Activated CD4-positive, alpha-beta memory T cell treated with anti-CD3 and anti-CD28 coated beads for 36 hours (primary cell): ENCODE measurements at places on chromosomes 2 and 18. TPM values are rescaled to one million over a fixed set of nuclear protein-coding genes. Genes with fewer than 3 reads are reported as not detected.

DNA sequence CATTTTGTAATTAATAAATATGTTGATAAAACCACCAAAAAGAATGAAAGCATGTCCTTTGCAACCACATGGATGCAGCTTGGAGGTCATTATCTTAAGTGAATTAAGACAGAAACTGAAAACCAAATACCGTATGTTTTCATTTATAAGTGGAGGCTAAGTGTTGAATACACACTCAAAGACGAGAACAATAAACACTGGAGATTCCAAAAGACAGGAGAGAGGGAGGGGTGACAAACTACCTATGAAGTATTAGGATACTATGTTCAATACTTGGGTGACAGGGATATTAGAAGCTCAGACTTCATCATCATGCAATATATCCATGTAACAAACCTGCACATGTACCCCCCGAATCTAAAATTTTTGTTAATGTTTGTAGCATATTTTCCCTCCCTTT is 7.0 kb downstream of the ERLEC1 start:
- no peak overlapping the region for H3K4me3 ChIP-seq
- peaks cover 14% of the 10 kb centered on the region for H3K4me1 ChIP-seq
- H3K27ac ChIP-seq = no peak overlapping the region
- peaks cover 7% of the 10 kb centered on the region for H3K36me3 ChIP-seq
- no peak for DNase-seq
- H3K27me3 ChIP-seq = no peaks in the 10 kb centered on the region

DNA sequence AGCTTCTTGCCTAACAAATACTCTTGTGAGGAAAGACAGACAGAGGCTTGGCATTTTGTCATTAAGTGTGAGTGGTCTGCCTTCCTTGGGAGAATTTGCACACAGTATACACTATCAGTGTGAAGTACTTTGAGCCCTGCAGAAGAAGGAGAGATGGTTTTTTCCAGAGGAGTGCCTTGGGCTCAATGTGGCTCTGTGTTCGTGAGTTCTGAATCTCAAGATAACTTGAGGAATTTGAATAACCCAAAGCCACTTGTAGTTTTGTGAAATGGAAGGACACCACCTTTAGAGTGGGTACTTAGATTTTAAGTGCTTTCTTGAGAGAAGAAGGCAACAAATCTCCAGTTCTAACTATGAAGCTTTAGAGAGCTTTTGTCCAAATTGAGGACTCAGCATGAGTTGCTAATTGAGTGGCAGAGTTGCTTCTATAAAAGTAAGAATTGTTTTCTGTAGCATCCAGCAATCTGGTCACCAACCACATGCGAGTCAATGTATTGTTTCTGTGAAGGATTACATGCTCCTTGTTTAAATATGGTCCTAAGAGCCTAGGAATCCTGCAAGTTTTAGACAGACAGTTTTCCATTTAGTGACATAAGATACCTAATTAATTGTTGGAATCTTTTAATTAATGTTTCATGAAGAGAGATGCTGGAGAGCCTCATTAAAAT is 68.3 kb downstream of the BABAM2 start:
- H3K4me3 ChIP-seq = no peak overlapping the region
- H3K27ac ChIP-seq = peak overlapping the region; percentile 70
- no peak for DNase-seq
- H3K4me1 ChIP-seq = peaks cover 75% of the 10 kb centered on the region

DNA sequence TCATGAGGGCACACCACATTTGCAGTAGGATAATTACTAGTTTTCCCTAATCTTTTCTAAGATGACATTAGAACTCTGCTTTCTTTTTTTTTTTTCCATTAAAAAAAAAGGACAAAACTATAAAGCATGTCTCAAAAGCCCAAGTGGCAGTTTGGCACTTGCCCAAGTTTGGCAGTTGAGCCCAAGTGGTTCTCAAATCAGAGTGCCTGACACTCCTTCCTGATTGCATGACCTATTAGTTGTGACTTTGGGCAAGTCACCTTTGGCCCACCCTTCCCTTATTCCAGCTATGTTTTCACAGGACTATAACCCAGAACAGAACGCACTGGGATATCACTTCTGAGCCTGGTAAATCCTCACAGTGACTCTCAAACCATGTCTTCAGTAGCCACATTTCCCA is 273.0 kb downstream of the CCDC85A start:
- H3K27ac ChIP-seq = no peak overlapping the region
- DNase-seq = no peak
- H3K27me3 ChIP-seq = no peaks in the 10 kb centered on the region

GRCh38 chr18:36655074-36655473 is 173.7 kb downstream of the TPGS2 start:
- H3K27ac ChIP-seq = no peak overlapping the region
- DNase-seq = no peak
- H3K27me3 ChIP-seq = peaks cover 12% of the 10 kb centered on the region
- H3K4me1 ChIP-seq = no peaks in the 10 kb centered on the region
- no peaks in the 10 kb centered on the region for H3K36me3 ChIP-seq
- H3K4me3 ChIP-seq = no peak overlapping the region

DNA sequence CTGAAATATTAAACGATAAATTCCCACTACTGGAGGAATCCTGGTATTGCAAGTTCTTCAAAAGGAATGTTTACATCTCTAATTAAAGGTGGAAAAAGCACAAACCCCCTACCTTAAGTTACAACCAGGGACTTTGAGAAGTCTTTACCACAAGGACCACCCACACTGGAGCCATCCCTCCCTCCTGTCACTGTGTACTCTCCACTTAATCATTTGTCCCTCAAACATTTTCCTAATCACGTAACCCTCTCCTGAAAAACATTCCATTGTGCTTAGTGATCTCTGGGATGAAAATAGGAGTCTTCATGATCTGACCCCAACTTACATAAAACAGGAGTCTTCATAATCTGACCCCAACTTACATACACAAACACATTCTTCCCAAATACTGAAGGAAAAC is 85.7 kb downstream of the SUCLG1 start:
- DNase-seq = no peak
- peaks cover 15% of the 10 kb centered on the region for H3K27me3 ChIP-seq
- no peaks in the 10 kb centered on the region for H3K36me3 ChIP-seq
- no peak overlapping the region for H3K4me3 ChIP-seq
- no peak overlapping the region for H3K27ac ChIP-seq
- H3K4me1 ChIP-seq = no peaks in the 10 kb centered on the region

- H3K36me3 ChIP-seq = no peaks in the 10 kb centered on the region
- peaks cover 18% of the 10 kb centered on the region for H3K4me1 ChIP-seq
- H3K27ac ChIP-seq = no peak overlapping the region
- H3K27me3 ChIP-seq = peaks cover 23% of the 10 kb centered on the region
- no peak overlapping the region for H3K4me3 ChIP-seq
- no peak for DNase-seq
These were observed 21.6 kb upstream of the ITM2C start for GRCh38 chr2:230843132-230843531.

DNA sequence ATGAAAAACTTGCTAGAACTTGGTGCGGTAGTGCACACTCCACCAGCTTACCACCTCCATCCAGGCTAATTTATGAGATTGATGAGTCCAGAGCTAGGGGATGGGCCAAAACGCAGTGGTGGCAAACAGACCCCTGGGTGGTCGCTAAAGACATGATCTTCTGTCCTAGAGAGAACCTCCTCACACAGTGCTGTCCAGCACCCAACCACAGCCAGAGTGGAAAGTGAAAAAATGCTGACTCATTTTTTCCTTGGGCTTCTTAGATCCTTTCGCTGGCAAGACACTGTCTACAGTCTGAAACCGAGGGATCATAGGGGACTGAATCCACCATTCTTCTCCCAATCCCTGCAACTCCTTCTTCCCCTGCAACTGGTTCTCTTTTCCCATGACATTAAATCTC is 4.1 kb downstream of the ANTXR1 start:
- H3K4me3 ChIP-seq = no peak overlapping the region
- no peaks in the 10 kb centered on the region for H3K36me3 ChIP-seq
- peaks cover 61% of the 10 kb centered on the region for H3K27me3 ChIP-seq
- no peak for DNase-seq
- peaks cover 14% of the 10 kb centered on the region for H3K4me1 ChIP-seq

- peaks cover 6% of the 10 kb centered on the region for H3K36me3 ChIP-seq
- H3K4me1 ChIP-seq = peaks cover 13% of the 10 kb centered on the region
- H3K4me3 ChIP-seq = no peak overlapping the region
- H3K27me3 ChIP-seq = no peaks in the 10 kb centered on the region
- no peak for DNase-seq
- H3K27ac ChIP-seq = no peak overlapping the region
These were observed 95.9 kb downstream of the SMC6 start for GRCh38 chr2:17657759-17658158.

DNA sequence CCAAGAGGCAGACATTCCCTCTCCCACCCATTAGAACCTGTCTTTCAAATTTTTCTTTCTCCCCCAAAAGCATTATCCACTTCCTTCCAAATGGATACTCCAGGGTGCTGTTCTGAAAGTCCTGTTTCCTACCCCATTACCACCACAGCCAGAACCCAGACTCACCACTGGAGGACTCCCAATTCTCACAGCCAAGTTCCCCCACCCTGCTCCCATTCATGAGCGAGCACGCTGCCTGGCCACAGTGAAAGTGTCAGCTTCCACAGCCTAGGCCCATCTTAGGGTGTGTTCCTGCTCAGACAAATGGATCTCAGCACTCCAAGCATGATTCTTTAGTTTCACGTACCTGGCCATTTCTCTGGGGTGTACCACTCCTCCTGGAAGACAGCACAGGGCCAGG is 3.8 kb upstream of the ANKRD53 start:
- DNase-seq = no peak
- no peaks in the 10 kb centered on the region for H3K27me3 ChIP-seq
- no peaks in the 10 kb centered on the region for H3K36me3 ChIP-seq
- no peak overlapping the region for H3K27ac ChIP-seq
- H3K4me1 ChIP-seq = peaks cover 13% of the 10 kb centered on the region

DNA sequence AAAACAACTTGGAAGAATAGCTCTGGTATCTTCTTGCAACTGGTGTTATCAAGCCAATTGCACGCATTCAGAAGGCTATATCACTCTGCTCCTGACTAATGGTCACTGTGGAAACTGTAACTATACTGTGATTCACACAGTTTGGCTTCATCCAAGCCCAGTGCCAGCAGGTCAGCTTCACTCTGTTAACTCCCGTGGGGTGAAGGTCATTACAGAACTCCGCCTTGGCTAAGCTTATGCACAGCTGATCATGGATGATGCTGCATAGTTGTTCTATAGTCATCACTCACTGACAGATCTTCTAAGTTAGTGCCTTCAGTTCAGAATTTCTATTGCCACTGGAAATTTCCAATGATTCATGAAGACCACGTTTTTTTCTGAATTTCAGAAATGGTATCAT is 497.2 kb upstream of the NETO1 start:
- no peak for DNase-seq
- H3K27ac ChIP-seq = no peak overlapping the region
- H3K4me1 ChIP-seq = no peaks in the 10 kb centered on the region
- no peaks in the 10 kb centered on the region for H3K27me3 ChIP-seq

DNA sequence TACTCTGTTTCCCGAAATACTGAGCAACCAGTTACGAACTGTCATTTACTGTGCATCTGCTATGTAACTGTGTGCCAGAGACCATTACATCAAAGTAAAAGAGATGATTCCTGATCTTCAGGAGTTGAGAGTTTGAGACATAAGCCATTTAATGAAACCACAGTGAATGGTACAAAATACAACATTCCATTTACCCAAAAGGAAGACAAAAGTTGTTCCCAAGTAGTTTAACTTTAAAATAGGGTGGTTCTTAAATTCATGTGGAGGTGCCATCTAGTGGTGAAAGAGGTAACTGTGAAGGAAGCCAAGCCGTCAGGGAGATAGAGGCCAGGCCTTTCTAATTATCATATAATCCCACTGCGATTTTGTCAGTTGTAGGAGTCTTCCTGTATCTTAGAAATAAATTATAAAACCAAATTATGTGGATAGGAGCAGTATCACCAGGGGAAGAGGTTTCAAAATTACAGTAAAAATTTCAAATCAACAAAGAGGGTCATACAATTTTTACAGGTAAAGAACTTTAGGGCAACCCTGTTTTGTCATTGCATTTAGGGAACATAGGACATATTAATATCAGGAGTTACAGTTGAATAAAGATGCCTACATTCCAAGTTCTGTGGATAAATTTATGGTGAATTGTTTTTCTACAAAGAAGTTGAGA is 67.7 kb downstream of the EPAS1 start:
- no peak overlapping the region for H3K27ac ChIP-seq
- peaks cover 32% of the 10 kb centered on the region for H3K4me1 ChIP-seq
- peak overlapping the region; percentile 21 for H3K4me3 ChIP-seq
- no peaks in the 10 kb centered on the region for H3K36me3 ChIP-seq

DNA sequence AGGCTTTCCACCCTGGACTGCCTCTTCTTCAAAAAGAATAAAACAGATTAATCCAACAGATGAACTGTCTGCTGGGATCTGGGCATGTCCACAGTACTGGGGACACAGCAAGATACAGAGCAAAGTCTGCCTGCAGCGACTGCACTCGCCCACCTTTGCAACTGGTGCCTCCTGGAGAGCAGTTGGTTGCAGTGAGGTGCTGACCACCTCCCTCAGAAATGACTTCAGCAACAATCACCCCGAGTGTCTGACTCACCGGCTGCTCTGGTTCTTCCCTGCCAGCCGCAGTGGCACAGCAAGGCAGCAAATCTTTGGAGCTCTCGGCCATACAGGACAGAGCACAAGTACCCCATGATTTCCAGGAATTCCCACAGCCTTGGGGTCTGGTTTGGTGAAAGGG is 179.7 kb downstream of the ANAPC1 start:
- DNase-seq = peak; percentile 50
- H3K4me3 ChIP-seq = no peak overlapping the region
- no peaks in the 10 kb centered on the region for H3K36me3 ChIP-seq
- peaks cover 18% of the 10 kb centered on the region for H3K27me3 ChIP-seq
- H3K4me1 ChIP-seq = peaks cover 61% of the 10 kb centered on the region
- peak overlapping the region; percentile 30 for H3K27ac ChIP-seq

GRCh38 chr2:43714164-43714563 is 37.9 kb upstream of the C1GALT1C1L start:
- no peaks in the 10 kb centered on the region for H3K36me3 ChIP-seq
- no peak overlapping the region for H3K4me3 ChIP-seq
- H3K27me3 ChIP-seq = peaks cover 6% of the 10 kb centered on the region
- H3K27ac ChIP-seq = no peak overlapping the region
- no peaks in the 10 kb centered on the region for H3K4me1 ChIP-seq
- DNase-seq = no peak

GRCh38 chr2:130377491-130377890 is 21.6 kb downstream of the PTPN18 start:
- no peak for DNase-seq
- no peak overlapping the region for H3K4me3 ChIP-seq
- no peaks in the 10 kb centered on the region for H3K27me3 ChIP-seq
- peaks cover 35% of the 10 kb centered on the region for H3K36me3 ChIP-seq
- H3K27ac ChIP-seq = peak overlapping the region; percentile 70

Gene PCARE
- total RNA-seq = not detected

Gene TIMM21
- 38.3 TPM for total RNA-seq

Gene CYTIP
- 388 TPM for total RNA-seq

Gene TACR1
- total RNA-seq = not detected

Gene SLC40A1
- total RNA-seq = 4.8 TPM
